ENCODE measurements at places on chromosomes 2 and 18.
A peak's percentile ranks its signal among the peaks of the same experiment; 100 is the strongest.

GRCh38 chr2:223626716-223627115 is 24.6 kb upstream of the SCG2 start:
- no peak for DNase-seq

GRCh38 chr2:226474131-226474530 is 325.5 kb downstream of the IRS1 start:
- no peak for DNase-seq

GRCh38 chr18:70373042-70373519 is 84.2 kb downstream of the SOCS6 start:
- no peak for DNase-seq

DNA sequence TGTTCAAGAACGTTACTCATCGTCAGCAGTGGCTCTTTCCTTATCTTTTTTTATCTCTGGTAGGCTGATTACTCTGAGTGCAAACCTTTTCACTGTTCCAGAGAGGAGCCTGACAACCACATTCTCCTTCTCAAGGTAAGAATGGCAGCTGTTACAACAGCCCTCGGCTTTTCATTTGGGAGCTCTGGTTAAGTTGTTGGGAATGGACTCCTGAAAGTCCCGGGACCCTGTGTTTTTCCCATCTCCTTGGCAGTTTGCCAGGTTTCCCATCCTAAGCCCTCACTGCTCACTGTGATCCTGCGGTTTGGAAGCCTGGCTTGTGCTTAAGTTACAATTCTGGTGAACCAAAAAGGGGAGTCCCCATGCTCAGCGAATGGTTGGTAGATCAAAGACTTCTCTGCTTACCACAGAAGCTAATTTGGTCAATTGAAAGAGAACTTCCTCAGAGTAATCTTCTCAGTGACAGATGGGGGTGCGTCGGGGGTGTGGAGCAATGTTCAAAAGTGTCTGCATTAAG is 122.3 kb downstream of the LYPD6B start:
- no peak for DNase-seq

- no peak for DNase-seq
These were observed 40.6 kb upstream of the SPRED2 start for GRCh38 chr2:65473045-65473444.

DNA sequence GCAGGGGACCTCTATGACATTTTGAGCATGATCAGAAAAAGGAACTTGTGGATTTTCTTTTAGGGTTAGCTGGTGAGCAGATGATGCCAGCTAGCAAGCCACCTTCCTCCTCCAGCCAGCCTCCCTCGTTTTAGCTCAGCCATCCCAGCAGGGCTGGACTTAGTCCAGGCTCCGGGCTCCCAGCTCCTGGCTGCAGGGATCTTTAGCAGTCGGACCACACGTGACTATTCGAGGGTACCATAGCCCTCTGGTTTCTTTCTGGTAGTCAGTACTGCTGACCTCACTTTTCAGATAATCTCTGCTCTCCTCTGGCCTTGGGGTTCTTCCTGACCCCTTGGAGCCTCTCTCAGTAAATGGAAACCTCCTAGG is 31.8 kb downstream of the NCK2 start:
- DNase-seq: no peak

GRCh38 chr2:64594226-64594989 is 59.3 kb downstream of the SERTAD2 start:
- DNase-seq: no peak

DNA sequence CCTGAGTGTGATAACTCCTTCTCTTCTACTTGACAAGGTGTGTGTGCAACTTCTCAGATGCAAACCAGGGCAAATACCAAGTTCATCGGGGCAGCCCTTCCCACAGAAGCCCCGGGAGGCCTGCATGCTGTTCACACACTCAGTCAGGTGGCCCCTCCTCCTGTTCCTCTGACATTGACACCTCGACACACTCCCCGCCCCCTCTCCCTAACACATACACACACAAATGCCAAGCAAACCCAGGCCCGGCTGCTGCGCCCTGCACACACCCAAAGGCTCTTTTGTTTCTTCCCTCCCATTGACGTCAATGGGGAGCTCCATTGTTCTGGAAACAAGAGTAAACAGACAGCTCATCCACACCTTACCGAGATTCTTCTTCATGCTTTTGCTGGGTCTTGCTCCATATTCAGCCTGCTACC is 1.7 kb upstream of the PER2 start:
- peak; percentile 59 for DNase-seq

GRCh38 chr2:159744363-159744762 is 32.1 kb downstream of the MARCHF7 start:
- DNase-seq: no peak

GRCh38 chr2:13034861-13035260 is 318.1 kb downstream of the TRIB2 start:
- no peak for DNase-seq

- DNase-seq: no peak
These were observed 27.2 kb downstream of the MGAT4A start for GRCh38 chr2:98703738-98704137.

DNA sequence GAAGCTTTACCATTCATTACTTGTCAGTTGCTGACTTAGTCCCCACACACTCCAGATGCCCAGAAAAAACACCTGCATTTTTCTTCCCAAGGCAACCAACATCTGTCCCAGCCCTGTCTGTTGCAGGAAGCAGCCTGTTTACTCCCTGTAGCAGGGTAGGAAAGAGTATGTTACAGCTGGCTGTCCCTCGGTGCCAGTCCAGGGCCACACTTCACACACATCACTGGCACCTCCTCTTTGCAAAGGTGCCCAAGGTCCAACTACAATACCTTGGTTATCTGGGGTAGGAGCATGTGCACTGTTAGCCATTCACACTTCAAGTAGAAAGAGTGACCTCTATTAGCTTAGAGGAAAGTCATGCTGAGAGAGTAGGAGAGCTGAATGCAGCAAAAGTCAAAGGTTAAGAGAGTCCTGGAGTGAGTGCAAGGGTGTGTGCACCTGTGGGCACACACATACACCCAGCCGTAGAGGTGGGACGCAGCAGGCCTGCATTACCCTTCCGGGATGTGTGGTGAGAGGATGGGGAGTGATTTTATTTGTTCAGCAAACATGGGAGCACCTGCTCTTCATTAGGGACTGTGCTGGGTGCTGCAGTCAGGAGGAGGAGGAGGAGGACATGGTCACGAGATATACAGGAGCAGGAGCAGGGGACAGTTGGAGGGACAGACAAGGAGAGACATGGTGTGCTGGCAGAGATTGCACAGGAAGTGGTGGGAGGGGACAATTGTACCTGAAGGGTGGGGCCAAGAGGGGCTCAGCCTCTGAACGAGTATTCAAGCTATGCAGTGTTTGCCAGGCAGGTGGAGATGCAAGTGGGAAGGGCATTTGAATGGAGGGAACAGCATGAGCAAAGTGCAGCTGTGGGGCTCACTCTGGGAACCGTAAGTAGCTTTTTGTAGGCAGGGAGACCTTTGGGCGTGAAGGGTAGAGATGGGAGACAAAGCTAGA is 69.8 kb downstream of the TSN start:
- no peak for DNase-seq

DNA sequence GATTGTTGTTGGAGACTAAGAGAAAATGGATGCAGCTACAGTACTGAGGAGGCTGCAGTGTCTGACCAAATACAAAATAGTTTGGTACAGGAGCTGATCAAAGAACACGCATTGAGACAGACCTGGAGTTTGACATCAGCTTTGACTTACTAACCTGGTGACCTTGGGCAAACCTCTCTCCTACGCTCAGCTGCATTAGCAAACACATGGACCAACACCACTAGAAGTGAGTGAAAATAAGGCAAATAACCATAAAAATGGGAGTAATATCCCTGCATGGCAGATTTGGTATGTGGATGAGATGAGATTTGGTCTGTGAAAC is 126.5 kb downstream of the LPIN1 start:
- no peak for DNase-seq

DNA sequence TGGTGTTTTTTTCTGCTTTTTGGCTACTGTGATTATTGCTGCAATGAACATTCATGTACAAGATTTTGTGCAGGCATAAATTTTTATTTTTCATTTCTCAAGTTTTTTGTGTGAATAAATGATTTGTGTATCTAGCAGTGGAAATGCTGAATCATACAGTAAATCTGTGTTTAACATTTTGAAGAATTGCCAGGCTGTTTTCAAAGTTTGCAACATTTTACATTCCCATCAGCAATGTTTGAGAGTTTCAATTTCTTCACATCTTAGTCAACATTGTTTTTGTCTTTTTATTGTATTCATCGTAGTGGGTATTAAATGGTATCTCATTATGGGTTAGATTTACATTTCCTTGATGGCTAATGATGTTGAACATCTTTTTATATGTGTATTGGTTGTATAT is 98.8 kb upstream of the RBMS1 start:
- DNase-seq: no peak

DNA sequence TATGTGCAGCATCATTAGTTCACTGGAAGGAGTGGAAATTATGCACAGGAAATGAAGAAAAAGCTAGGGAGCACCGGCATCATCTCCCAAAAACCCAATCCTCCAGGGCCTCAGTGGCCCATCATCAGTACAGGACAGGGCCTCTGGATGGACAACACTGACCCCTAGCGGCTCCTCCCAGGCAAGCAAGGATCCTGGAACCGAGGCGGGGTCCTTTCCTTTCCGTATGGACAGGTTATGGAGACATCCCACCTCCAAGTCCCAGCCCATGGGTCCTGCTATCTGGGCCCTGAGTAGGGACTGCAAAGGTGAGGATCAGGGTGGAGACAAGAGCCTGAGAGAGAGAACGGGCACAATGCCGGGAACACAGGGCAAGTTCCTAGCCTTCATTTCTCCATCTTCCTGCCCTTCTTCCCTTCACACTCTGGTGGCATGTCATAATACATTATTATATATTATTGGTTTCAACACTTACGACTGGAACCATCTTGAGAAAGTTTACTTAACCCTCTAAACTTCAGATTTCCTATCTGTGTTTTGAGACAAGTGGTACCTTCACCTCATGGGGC is 68.2 kb downstream of the ZNF516 start:
- DNase-seq: no peak

All from NCI-H1417 (cell line).